ENCODE measurements at places on chromosomes 7 and 10.

- no peak for DNase-seq
These were observed 25.4 kb upstream of the HIBADH start for GRCh38 chr7:27688056-27688455.

GRCh38 chr7:155746188-155746587 is 66.1 kb downstream of the SHH start:
- DNase-seq = no peak

DNA sequence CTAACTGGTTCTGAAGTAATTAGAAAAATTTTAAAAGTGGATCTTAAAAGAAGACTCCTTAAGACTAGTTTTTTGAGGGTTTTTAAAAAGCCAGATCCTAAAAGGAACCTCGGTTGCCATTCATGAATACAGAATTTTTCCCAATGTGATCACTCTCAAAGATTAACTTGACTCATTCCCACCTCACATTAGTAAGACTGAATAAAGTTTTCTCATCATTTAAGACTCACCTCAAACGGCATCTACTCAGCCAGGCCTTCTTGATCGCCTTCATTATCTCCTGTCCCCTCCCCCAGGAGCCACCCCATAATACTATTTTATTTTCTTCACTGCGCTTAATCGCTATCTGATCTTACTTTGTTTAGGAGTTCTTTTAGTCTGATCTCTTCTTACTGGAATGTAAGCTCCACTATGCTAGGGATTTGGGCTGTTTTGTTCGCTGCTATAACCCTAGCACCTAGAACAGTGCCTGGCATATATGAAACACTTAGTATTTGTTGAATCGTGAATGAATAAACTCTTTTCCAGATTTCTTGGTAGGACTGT is 55.9 kb upstream of the PCGF5 start:
- DNase-seq = no peak

GRCh38 chr10:79484476-79484875 is 27.9 kb upstream of the EIF5AL1 start:
- no peak for DNase-seq

DNA sequence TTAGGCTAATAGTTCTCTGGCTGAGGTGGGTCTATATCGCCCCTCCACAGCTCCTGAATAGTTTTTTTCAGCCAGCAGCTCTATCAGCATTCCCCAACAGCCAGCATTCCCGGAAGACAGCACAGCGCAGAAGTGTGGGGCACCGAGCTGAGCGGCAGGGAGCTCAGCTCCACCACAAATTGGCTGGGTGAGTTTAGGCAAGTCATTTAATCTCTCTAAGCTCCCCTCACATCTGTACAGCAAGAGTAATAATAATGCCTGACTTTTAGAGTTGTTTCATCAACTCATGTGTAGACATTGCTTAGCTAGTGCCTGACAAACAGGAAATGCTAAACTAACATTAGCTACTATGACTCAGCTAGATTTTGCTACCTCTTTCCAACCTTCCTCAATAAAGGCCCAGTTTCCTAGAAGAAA is 247.9 kb upstream of the PTN start:
- no peak for DNase-seq

DNA sequence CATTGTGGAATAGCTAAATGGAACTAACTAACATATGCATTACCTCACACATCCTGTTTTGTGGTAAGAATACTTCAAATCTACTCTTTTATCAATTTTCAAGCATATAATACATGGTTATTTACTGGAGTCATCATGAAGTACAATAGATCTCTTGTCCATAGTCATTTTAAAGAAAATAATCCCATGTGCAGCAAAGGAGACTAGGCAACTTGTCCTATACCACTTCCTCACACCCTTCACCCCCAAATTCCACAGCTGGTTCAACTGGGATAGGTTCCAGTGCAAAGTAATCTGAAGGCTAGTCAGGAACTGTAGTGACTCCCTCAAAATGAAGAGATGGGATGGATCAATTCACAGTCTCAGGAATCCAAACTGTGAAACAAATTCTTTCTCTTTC is 176.1 kb downstream of the SGMS1 start:
- no peak for DNase-seq

All from hematopoietic multipotent progenitor cell treated with erythropoietin and hydrocortisone succinate and interleukin-3 and kit ligand, for 8 days (in vitro differentiated cells).